ENCODE measurements at places on chromosomes 1 and 21.
A peak's percentile ranks its signal among the peaks of the same experiment; 100 is the strongest.

DNA sequence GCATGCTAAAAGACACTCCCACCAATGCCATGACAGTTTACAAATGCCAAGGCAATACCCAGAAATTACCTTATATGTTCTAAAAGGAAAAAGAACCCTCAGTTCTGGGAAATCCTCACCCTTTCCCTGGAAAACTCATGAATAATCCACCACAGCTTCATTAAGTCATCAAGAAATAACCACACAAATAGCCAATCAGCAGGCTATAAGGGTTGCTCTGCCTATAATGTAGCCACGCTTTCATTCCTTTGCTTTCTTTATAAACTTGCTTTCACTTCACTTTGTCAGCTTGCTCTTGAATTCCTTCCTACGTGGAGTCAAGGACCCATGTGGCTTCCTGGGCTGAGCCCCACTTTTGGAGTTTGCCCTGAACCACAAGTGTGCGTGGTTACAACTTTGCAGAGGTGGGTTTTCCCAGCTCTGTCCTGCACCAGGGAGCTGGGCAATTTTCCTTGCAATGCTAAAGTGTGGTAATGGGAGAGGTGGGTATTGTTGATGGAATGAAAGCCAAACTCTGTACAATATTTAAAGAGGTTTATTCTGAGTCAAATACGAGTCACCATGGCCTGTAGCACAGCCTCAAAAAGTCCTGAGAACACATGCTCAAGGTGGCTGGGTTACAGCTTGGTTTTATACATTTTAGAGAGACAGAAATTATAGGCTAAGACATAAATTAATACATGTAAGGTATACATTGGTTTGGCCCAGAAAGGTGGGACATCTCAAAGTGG, 42.2 kb upstream of the COG2 start:
- DNase-seq: no peak

GRCh38 chr1:107824946-107825345, 140.0 kb downstream of the VAV3 start:
- DNase-seq: no peak

- peak; percentile 95 for DNase-seq
These were observed at the start of gene ENSA for GRCh38 chr1:150629115-150629928. Gene ENSA (minus strand): TSS chr1:150629612. CDS start chr1:150629470, 142 bp downstream.

DNA sequence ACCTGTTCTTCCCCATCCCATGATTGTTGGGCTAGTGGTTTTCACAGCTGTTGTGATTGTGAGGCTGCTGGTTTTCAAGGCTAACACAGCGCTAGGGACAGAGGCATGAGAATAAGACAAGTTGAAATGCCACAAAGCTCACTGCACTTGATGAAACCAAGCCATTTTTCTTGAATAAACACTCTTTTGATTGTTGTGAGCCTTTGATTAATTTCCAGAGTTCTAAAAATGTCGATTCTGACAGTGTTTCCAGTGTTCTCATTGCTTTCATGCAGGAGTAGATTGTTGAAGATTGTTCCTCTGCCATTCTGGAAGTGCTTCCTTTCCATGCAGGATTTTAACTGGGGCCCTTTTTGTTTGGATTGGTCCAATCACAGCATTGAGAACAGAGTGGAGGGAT, 134.9 kb upstream of the GRIK3 start:
- no peak for DNase-seq

DNA sequence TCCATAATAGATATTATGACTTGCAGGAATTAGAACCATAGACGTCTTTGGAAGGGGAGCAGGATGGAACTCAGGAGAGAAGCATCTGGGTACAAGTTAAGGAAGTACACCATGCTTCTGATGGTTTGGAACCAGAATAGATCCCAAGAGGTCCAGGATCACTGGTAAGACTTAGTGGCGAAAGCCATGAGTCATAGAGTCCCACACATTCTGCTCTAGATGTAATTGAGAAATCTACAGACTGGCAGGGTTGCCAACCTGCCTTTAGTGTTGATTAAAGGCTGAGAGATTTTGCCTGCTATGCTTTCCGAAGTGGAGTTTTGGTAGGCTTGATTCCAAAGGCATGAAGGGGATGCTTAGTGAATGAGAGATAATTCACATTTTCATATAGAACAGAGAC, 57.1 kb upstream of the C1orf87 start:
- DNase-seq: peak; percentile 25

DNA sequence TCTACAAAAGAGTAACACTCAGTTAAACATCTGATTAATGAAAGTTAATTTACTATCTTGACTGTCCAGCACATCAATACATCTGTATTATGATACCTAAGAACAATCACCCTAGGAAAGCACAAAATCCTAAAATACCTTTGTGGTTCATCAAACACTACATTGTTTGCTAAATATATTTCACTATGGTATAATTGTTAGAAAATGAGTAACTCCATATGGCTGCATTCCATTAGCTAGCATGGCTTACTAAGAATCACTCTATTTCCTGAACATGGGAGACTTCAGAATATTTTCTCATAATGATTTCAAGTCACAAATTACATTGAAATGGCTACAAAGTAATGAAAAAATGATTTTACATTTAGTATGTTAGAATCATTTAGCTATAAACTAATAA, 12.5 kb downstream of the TRMT1L start:
- peak; percentile 36 for DNase-seq

DNA sequence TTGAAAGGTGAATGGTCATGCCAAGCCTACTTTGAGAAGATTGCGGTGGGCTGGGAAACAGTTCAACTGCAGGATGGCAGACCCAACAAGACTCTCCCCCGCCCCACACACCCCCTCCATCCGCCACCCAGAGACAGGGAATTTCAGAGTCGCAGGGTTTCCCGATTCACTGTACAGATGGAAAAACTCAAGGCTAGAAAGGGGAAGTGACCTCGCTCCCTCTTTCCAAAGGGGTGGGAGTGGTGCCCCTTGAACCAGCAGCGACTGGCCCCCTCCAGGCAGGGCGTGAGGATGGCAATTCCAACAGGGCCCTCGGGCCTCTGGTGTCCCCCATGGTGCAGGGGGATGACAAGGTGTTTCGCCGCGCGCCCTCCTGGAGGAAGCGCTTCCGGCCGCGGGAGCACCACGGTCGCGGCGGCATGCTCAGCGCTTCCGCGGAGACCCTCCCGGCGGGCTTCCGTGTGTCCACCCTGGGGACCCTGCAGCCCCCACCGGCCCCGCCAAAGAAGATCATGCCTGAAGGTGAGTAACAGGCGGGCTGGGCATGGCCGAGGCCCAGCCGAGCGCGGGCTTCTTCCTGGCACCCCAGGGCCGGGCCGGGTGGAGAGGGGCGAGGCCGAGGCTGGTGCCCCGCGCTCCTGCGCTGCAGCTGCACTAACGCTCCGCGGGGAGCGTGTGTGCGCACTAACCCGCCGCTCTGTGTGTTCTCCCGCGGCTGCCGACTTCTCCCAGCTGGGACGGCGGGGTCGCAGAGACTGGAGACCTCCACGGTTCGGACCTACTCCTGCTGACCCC, 10.4 kb downstream of the MYOG start:
- DNase-seq: no peak

DNA sequence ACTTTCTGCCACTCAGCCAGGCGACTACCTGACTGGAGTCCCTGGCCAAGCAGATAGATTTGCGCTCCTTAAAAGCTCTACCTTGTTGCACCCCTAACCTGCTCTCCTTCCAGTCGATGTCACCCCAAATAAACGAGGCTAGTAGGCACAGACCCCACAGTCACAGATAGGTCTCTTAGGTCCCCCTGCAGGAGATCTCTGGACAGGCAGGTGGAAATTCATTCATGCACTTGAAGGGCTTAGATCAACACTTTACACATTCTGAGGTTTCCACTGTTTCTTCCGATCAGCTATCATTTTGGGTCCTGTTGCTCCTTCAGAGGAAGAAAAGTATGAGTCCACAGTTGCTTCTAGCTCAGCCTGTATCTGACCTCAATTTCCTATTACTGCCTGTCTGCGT, 272.6 kb upstream of the FMN2 start:
- no peak for DNase-seq

GRCh38 chr21:45080232-45080631, 5.9 kb downstream of the ADARB1 start:
- no peak for DNase-seq

DNA sequence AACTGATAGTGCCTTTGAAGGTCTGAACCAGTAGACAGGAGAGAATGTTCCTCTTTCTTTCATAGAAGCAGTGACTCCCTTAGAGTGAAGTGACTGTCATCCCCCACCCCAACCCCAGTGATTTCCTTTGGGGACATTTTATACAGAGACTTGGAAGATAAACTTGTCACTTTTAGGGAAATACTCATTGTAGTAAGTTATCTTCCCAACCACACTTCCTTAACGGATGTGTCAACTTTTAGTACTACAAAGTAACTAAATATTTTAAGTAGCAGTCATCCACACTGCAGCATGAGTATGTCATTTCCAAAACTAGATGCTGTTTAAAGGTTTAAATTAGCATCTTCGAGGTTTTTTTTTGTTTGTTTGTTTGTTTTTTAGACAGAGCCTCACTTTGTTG, 13.7 kb downstream of the LRRC8B start:
- DNase-seq: no peak

- DNase-seq: peak; percentile 49
These were observed 18.3 kb downstream of the SYNC start for GRCh38 chr1:32684167-32684811.

- DNase-seq: peak; percentile 61
These were observed 747 bp upstream of the ENAH start for GRCh38 chr1:225653463-225654276.

- DNase-seq: no peak
These were observed 114.5 kb downstream of the DSCAM start for GRCh38 chr21:40732253-40733023.

GRCh38 chr1:14113271-14113670, 413.3 kb downstream of the PRDM2 start:
- DNase-seq: no peak

- DNase-seq: no peak
These were observed 24.1 kb upstream of the ABCG1 start for GRCh38 chr21:42194863-42195262.

DNA sequence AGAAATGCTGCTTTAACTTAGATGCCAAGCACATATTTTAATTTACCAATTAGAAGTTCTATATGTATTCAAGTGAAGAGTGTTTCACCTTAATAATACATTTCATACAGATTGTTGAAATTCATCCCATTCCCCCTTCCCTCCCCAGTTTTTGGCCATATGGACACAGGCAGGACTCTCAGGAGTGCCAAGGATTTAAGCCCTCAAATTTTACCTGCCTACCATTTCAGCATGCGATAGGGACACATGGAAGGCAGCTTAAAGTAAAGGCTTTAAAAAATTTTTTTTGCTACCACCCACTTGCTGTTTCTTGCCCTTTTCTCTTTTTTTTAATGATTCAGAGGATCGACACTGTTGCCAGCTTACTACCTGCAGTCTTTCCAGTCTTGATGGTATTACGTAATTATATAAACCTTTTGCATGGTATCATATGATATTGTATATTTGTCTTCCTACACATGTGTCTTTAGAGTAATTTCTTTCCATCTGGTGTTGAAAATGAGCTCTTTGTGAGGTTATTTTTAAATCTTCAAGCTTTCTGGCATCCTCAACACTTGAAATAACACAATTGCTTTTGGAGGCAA, 7.0 kb downstream of the EPB41 start:
- DNase-seq: no peak

DNA sequence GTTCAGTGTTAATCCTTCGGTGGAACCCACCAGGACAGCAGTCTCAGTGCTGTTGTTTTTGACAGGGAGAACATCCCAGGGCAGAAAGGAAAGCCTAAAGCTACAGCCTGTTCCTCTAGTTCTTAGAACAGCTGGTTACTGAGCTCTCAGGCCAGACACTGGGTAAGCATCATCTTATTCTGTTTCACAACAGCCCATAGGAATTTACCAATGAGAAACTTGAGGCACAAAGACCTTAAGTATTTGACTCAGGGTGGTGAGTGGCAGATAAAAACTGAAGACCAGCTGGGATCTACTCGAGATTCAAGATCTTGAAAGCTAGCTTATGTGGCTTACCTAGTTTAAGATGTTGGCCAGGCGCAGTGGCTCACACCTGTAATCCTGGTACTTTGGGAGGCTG, 9.4 kb upstream of the NEK2 start:
- no peak for DNase-seq

GRCh38 chr1:24294716-24295371, 24.3 kb upstream of the GRHL3 start:
- DNase-seq: peak; percentile 79

DNA sequence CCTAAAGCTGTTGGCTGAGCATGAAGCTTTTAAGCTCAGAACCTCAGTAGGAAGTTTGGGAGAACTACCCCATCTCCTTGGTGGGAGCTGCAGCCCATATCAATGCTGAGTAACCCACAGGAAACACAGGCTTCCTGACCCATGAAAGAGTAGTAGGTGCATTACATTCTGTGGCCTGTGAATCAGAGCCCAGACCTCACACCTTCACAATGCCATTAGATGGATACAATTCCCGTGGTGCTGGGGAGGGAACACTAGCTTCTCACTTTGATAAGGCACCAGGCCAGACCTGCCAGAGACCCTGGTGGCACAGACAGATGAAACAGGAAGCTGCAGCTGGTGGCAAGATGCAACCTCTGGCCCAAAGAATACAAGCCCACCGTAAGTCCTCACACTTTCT, 308.8 kb downstream of the NPHP4 start:
- no peak for DNase-seq

DNA sequence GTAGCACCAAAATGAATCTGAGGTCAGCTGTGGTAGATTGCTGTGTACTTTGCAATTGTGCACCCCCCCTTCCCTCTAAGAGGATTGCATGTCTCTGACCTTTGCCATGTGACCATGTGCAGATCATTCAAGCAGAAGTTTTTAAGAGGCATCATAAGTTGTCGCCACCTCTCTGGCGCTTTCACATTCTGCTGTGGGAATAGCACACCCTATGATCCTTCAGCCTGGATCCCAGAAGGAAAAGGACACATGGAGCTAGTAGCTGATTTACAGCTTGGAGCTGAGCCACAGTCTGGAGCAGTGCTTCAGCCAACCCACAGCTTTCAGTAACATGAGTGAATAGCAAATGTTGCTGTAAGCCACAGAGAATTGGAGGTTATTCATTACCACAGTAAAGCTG, 158.5 kb downstream of the TSEN15 start:
- peak; percentile 75 for DNase-seq

GRCh38 chr1:175075572-175076568, 8.2 kb downstream of the TNN start:
- peak; percentile 30 for DNase-seq

DNA sequence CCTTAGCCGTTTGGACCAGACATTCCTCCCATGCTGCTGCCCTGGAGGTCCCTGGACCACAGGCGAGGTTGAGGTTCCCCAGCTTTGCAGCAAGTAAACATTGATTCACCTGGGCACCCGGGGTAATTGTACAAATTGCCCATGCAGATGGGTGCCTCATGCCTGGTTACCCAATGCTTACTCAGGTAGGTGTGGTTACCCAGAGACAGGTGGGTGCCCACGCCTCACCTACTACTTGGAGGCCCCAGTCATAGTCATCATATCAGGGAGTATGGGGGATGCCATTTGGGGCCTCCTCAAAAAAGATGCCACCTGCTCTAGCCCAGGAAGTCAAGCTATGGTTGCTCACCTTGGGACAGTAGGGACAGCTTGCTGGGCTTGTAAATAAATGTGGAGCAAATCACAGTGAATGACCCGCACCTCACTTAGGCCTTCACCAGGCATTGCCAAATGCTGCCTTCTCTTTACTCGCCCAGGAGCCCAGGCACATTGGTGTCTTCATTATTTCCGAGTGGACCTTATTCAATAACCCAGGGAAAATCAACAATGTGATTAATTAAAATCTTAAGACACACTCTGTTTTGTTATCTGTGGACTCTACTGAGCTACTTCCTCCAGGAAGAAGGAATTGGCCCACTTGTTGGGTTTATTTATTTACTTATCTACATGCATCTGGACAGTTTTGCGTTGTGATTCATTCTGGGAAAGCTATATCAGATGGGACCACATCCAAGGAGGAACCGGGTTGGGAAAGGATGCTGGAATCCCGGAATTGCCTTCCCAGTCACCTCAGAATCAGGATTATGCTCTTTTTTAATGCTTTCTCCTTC, 35.6 kb upstream of the GRHL3 start:
- DNase-seq: peak; percentile 73

Measured in GM03348 (cell line).